ENCODE measurements at places on chromosomes 4 and X.
A peak's percentile ranks its signal among the peaks of the same experiment; 100 is the strongest.

- DNase-seq: no peak
These were observed 24.7 kb downstream of the TAB3 start for GRCh38 chrX:30864383-30864785.

GRCh38 chr4:96955226-96955625, 1115.3 kb downstream of the PDHA2 start:
- DNase-seq: no peak

DNA sequence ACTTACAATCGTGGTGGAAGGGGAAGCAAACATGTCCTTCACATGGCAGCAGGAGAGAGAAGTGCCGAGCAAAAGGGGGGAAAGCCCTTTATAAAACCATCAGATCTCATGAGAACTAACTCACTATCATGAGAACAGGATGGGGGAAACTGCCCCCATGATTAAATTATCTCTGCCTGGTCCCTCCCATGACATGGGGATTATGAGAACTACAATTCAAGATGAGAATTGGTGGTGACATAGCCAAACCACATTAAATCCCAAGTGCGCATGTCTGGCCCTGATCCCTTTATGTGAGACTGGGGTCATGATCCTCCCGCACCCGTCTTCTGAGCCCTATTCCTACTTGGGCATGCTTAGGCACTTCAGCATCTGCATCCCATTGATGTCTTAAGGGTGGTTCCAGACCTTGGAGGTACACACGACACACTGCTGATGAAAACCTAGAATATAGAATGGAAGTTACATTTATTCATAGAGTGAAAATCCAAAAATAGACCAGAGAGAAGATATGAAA, 116.0 kb downstream of the PTTG2 start:
- no peak for DNase-seq

DNA sequence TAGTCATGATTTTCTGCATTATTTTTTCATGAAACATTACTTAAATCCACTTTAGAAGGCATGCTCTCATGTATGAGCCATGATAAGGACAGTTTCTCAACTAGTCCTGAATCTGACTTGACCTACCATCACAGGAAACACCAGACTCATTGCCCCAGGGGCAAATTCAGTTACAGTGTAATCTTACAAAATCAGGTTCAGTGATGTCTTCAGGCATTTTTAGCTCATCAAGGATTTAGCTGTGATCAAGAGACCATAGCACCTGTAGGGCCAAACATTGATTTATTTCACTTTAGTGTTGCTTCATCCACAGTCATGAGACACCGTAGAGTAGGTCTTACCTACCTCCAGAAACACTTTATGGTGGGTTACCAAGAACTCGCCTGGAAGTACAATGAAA, 3.1 kb upstream of the TASL start:
- DNase-seq: no peak

DNA sequence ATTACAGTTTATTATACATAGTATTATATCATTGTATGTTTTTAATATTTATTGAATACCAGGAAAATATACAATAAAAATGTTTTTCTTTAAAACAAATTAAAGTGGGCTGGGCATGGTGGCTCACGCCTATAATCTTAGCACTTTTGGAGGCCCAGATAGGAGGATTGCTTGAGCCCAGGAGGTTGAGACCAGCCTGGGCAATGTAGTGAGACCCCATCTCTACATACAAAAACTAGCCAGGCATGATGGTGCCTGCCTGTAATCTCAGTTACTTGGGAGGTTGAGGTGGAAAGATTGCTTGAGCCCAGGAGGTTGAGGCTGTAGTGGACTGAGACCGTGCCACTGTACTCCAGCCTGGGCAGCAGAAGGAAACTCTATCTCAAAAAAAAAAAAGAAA, 38.3 kb upstream of the PDS5A start:
- DNase-seq: no peak

GRCh38 chr4:184850431-184851199, 24.8 kb upstream of the ACSL1 start:
- no peak for DNase-seq

DNA sequence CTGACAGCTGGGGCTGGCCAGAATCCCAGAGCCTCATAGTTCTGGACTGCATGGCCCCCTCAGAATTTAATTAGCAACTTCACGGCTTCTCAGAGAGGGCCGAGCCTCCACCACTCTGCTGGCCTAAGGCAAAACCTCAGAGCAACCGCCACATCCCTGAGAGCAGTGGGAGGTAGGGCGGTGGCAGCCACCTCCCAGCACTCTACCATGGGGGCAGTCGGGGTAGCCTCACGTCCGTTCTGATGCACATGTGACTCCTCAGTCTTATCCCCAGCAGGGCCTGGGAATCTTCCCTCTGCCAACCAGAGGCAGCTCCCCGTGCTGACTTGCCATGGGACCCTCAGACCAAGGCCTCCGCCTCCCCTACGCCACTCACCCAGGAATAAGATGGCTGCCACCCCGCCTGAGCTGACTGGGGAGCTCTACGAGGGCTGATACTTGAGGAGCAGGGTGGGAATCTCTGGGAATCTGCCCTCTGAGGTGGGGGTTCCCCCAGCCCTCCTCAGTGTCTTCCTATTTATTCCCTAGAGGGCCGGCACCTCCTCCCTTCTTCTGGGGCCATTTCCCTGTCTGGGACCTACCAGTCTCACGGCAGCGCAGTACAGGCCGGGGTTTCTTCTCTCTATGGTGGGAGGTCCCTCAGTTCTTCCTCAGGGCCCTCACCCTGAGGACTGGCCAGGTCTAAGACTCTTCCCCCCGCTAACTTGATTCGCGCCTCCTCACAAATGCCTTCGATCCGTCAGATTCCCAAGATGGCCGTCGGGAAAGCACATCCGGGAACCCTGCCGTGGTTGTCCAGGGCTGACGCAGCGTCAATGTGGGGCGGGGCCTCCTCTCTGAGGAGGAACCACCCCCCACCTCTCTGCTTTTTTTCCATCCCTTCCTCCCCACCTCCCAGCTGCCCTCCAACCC, at the start of gene MAGEC2:
Gene MAGEC2 (minus strand): TSS at position 769 of the 912 bp plus-strand sequence. CDS start 1,303 bp downstream, outside the sequence.
- no peak for DNase-seq

- DNase-seq: no peak
These were observed 57.1 kb upstream of the GUCY1A1 start for GRCh38 chr4:155609455-155610059.

GRCh38 chrX:47752685-47753084, 84.0 kb upstream of the ZNF81 start:
- no peak for DNase-seq

GRCh38 chrX:16946971-16947562, 609 bp downstream of the REPS2 start:
- DNase-seq: no peak

DNA sequence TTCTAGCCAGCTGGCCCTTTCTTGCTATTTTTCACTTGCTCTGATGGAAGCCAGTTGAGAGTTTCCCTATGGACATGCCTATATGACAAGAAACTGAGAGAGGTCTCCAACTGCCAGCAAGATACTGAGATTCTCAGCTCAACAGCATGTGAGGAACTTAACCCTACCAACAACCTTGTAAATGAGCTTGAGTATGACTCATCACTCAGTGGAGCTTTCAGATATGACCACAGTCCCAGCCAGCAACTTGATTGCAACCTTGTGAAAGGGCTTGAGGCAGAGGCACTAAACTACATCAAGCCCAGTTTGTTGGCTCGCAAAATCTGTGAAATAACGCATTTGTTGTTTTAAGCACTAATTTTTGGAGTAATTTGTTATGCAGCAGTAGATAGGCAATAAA, 175.8 kb downstream of the COMMD8 start:
- no peak for DNase-seq

- DNase-seq: no peak
These were observed 54.3 kb downstream of the SLIT2 start for GRCh38 chr4:20305976-20306375.

GRCh38 chr4:15683143-15683495, 1.5 kb downstream of the FAM200B start:
- no peak for DNase-seq

DNA sequence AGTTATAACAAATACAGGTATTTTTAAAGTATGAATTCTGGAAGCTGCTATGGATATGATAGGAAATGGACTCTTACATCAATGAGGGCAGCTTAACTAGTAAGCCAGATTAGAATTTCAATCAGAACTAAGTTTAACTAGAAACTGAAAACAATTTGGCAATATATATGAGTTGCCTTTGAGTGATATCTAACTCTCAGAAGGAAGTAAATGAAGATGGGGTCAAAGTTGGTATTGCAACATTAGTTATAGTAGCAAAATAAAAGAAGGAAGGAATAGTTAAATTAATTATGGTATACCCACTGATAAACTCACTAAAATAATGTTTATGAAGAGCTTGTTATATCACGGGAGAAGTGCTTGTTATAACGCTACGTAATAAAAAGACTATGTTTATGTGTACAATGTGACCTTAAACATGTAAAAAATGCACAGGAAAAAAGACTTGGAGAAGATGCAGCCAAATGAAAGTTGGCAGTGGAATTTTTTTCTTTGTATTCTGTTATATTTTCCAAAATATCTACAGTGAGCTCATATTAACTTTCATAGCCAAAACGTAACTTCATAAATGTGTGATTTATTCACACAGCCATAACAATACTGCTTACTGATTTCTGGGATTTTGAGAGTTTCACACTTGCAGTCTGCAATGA, 34.5 kb downstream of the PHKA2 start:
- DNase-seq: no peak

DNA sequence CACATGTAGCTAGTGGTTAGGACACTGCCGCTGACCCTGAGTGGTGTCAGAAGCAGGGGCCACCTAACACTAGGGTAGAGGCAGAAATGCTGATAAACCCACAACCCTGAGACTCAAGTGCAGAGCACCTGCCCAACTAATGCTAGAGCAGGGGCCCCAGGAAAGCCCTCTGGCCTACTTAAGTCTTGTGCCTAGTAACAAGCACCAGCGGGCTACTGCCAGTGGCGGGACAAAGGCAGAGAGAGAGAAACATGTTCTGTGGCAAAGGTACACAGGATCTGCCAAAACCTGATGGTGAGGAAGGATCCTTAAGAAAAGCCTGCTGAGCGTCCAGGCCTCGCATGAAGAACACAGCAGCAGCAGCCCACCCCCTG, 172.4 kb downstream of the PRDM5 start:
- DNase-seq: no peak

DNA sequence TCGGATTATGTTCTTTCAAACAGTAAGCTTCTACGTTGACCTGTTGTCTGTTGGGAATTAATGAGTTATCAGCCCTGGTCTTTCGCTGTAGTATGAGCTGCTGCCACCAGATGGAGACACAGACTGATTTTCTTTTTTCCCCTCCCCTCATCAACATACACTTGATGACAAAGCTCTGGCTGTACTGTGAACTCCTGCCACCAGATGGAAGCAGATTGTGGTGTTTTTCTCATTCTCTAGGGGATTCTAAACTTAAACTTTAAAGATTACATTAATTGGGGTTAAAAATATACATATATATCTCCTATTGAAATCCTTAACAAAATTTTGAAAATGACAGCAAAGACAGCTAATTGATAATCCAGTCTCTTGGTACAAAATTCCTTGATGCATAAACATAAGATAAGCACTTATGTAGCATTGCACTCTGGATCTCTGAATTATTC, 44.8 kb downstream of the SMS start:
- peak; percentile 12 for DNase-seq

All from stimulated activated CD4-positive, alpha-beta T cell treated with anti-CD3 and anti-CD28 coated beads, Interleukin-15, amount 100 ng/mL, for 1 hour (primary cell).